Effector memory CD8-positive, alpha-beta T cell (primary cell): ENCODE measurements at places on chromosomes 5 and 9.

DNA sequence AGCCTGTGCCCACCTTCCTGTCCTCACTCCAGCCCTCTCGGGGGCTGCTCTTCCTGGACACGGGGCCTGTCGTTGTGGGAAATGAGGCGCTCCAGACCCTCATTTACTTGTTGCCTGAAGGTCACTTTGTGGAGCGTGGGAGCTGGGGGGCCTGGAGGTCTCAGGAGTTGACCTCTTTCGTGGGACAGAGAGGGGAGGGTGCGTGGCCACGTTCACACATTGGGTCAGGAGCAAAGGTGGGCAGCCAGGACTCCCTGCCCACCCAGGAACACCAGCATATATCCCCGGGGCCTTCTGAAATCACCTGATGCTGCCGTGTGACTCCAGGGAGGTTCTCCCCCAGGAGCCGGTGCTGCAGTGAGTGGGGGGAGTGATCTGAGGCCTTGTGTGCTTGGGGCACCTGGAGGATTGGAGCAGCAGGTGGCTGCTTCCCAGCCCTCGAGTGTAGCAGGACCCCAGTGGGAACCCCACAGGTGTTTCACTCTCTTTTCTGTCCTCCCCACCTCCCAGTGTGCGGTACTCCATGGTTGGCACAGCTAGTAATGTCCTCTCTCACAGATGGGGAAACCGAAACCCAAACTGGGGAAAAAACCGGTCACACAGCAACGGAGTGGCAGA is 20.3 kb downstream of the NCS1 start:
- DNase-seq: no peak

GRCh38 chr5:100539519-100539918 is 4.3 kb downstream of the FAM174A start:
- DNase-seq: no peak

GRCh38 chr9:93296889-93297480 is 113.0 kb downstream of the WNK2 start:
- DNase-seq: no peak

DNA sequence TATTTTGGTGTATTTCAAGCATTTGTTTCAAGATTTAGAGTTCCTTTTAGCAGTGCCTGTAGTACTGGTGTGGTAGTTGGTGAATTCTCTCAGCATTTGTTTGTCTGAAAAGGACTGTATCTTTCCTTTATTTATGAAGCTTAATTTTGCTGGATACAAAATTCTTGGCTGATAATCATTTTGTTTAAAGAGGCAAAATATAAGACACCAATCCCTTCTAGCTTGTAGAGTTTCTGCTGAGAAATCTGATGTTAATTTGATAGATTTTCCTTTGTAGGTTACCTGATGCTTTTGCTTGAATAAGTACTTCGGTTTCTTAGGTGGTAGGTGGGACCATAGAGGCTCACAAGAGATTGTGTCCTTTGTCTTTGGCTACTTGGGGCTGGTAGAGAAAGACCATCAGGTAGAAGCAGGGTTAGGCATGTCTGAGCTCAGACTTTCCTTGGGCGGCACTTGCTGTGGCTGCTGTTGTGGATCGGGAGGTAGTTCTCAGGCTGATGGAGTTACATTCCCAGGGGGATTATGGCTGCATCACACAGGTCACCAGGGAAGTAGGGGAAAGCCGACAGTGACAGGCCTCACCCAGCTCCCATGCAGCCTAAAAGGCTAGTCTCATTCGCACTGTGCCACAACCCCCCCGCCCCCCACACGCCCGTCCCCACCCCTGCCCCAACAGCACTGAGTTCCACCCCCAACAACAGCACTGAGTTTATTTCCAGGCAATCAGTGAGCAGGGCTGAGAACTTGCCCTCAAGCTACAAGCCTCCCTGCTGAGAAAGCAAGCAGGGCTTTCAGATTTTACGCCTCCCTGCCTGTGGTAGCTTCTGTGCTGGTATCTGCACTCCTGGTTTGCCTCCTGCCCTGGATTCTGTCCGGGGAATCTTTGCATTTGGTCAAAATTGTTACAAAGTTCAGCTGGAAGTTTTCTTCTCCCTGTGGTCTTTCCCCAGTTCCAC is 127.1 kb upstream of the GLRA1 start:
- no peak for DNase-seq

- DNase-seq: no peak
These were observed 33.2 kb upstream of the CYFIP2 start for GRCh38 chr5:157232706-157233105.

- DNase-seq: no peak
These were observed 253.1 kb downstream of the PDE4D start for GRCh38 chr5:59640411-59640810.

GRCh38 chr9:120777229-120777628 is 16.0 kb downstream of the FBXW2 start:
- no peak for DNase-seq
